Calu3 (cell line): ENCODE measurements at places on chromosomes 5 and 9. TPM values are rescaled to one million over a fixed set of nuclear protein-coding genes. Genes with fewer than 3 reads are reported as not detected.

DRD1 gene
- total RNA-seq = not detected in 2 replicates

SPATA31D4 gene
- total RNA-seq = not detected in 2 replicates

- H3K4me1 ChIP-seq = peaks cover 29% of the 10 kb centered on the region
- no peak overlapping the region for H3K27ac ChIP-seq
- no peak overlapping the region for H3K4me3 ChIP-seq
- DNase-seq = peak; percentile 73
Measured at GRCh38 chr9:129624168-129624759, 1.7 kb upstream of the NTMT1 start.

C1QTNF3 gene
- 1.5 and 2.1 TPM in 2 replicates for total RNA-seq

FYB1 gene
- total RNA-seq = 30.8 and 42.8 TPM in 2 replicates

DNA sequence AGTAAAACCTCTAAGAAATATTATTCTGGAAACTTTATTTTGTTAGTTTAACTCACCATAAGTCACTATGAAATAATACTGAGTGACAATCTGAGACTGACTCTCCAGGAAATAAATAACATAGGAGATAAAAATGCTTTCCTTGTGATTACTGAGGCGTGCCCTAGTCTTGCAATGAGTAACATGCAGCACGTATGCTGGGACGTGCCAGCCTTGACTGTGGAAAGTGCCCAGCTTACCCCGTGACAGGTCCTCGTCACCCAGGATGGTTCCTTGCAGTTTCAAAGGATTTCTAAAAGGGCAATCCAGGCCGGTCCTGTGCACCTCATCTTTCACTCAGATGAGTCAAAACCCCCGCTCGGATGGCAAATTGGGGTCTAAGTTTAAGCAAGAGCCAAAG is 720.8 kb upstream of the ADAMTS16 start:
- no peak for DNase-seq
- no peaks in the 10 kb centered on the region for H3K4me1 ChIP-seq
- H3K27me3 ChIP-seq = no peaks in the 10 kb centered on the region
- H3K36me3 ChIP-seq = no peaks in the 10 kb centered on the region

DDX4 gene
- total RNA-seq = not detected in 2 replicates

DNA sequence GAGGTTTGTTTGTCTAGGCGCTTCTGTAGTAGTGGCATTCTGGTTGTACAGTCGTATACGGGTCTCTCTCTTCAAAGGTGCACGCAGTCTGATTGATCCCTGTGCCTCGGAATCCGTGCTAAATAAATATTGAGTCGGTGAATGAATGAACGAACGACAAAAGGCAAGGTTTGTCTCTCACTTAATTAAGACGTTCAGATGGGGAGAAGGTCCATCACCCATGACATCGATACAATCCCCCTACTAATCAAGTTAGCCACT is 500 bp upstream of the CREBRF start:
- no peak for DNase-seq
- H3K4me1 ChIP-seq = peaks cover 36% of the 10 kb centered on the region
- H3K27ac ChIP-seq = peak overlapping the region; percentile 92
- peak overlapping the region; percentile 98 for H3K4me3 ChIP-seq
- no peaks in the 10 kb centered on the region for H3K27me3 ChIP-seq
- peaks cover 31% of the 10 kb centered on the region for H3K36me3 ChIP-seq

- DNase-seq = no peak
- no peak overlapping the region for H3K4me3 ChIP-seq
- no peaks in the 10 kb centered on the region for H3K36me3 ChIP-seq
- H3K4me1 ChIP-seq = no peaks in the 10 kb centered on the region
Measured at GRCh38 chr9:106587042-106587441, 275.9 kb upstream of the ZNF462 start.

DNA sequence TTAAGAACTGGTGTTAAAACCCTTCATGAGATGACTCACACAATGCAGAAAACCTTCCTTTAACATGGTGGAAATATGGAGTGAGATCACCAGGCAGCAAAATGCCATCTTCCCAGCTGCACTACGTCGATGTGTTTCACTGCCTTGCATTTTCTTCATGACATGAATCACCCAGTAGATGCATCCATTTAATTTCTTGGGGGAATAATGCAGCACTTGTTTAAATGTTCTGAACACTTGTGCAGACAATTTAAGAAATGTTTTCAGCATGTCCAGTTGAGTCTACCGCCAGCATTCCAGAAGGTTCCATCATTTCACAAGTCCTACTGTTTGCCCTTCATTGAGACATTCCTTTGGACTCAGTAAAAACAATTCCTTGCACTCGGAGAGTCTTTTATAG is 81.6 kb downstream of the ADAMTS16 start:
- DNase-seq = no peak
- no peaks in the 10 kb centered on the region for H3K4me1 ChIP-seq
- H3K27ac ChIP-seq = no peak overlapping the region
- H3K27me3 ChIP-seq = no peaks in the 10 kb centered on the region
- H3K4me3 ChIP-seq = no peak overlapping the region

GPRIN1 gene
- total RNA-seq = 11.5 and 12.6 TPM in 2 replicates

GRCh38 chr5:109030360-109031143 is 282.9 kb downstream of the FER start:
- H3K36me3 ChIP-seq = no peaks in the 10 kb centered on the region
- no peak for DNase-seq
- H3K4me3 ChIP-seq = no peak overlapping the region
- H3K27ac ChIP-seq = no peak overlapping the region
- H3K27me3 ChIP-seq = no peaks in the 10 kb centered on the region
- H3K4me1 ChIP-seq = no peaks in the 10 kb centered on the region

- no peaks in the 10 kb centered on the region for H3K36me3 ChIP-seq
- H3K27me3 ChIP-seq = no peaks in the 10 kb centered on the region
- H3K27ac ChIP-seq = no peak overlapping the region
- H3K4me1 ChIP-seq = no peaks in the 10 kb centered on the region
- DNase-seq = no peak
Measured at GRCh38 chr5:3886524-3887451, 291.2 kb downstream of the IRX1 start.

IGFBPL1 gene
- total RNA-seq = 2.0 and 4.6 TPM in 2 replicates

QSOX2 gene
- 18.9 and 20.5 TPM in 2 replicates for total RNA-seq

PCDHGA6 gene
- 0.71 and 0.80 TPM in 2 replicates for total RNA-seq

DNA sequence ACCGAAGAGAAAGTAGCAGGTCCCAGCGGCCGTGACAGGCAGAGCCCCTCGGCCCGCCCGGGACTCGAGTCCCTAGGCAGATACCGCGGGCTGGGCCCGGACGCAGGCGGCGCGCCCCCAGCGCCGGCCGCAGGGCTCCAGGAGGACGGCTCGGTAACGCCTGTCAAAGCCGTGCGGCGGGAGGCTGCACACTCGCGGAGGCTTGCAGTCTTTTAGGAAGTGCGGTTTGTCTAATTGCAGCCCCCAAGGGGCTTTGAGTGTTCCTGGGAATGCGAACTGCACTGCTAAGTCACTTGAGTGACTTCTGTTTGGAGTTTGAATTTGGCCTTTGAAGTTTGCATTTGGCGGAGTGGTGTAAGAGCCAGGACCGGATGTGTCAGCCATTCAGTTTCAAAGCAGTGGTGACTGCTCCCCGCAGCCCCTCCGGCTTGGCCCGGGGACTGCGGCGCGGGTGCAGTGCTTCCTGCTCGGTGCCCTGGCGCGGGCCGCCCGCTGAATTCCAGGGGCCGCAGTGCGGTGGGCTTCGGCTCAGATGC is 1.3 kb downstream of the MAP3K1 start:
- peaks cover 49% of the 10 kb centered on the region for H3K36me3 ChIP-seq
- no peaks in the 10 kb centered on the region for H3K27me3 ChIP-seq
- peak; percentile 42 for DNase-seq
- peaks cover 21% of the 10 kb centered on the region for H3K4me1 ChIP-seq
- H3K4me3 ChIP-seq = peak overlapping the region; percentile 94

- no peak overlapping the region for H3K4me3 ChIP-seq
- H3K36me3 ChIP-seq = no peaks in the 10 kb centered on the region
- H3K27me3 ChIP-seq = peaks cover 45% of the 10 kb centered on the region
Measured at GRCh38 chr9:93826905-93827544, 128.1 kb downstream of the BARX1 start.

GRCh38 chr9:105299190-105299854 is 54.9 kb downstream of the SLC44A1 start:
- H3K27me3 ChIP-seq = no peaks in the 10 kb centered on the region
- no peak overlapping the region for H3K4me3 ChIP-seq
- peaks cover 12% of the 10 kb centered on the region for H3K36me3 ChIP-seq

- no peak for DNase-seq
- H3K4me1 ChIP-seq = no peaks in the 10 kb centered on the region
- H3K36me3 ChIP-seq = no peaks in the 10 kb centered on the region
- H3K4me3 ChIP-seq = no peak overlapping the region
- H3K27me3 ChIP-seq = no peaks in the 10 kb centered on the region
- no peak overlapping the region for H3K27ac ChIP-seq
Measured at GRCh38 chr5:22910523-22910922, 57.4 kb upstream of the CDH12 start.

- no peaks in the 10 kb centered on the region for H3K4me1 ChIP-seq
- H3K27ac ChIP-seq = no peak overlapping the region
- H3K36me3 ChIP-seq = no peaks in the 10 kb centered on the region
- H3K27me3 ChIP-seq = peaks cover 80% of the 10 kb centered on the region
Measured at GRCh38 chr9:89757776-89758528, 153.1 kb downstream of the GADD45G start.

FRMPD1 gene
- not detected in 2 replicates for total RNA-seq

DNA sequence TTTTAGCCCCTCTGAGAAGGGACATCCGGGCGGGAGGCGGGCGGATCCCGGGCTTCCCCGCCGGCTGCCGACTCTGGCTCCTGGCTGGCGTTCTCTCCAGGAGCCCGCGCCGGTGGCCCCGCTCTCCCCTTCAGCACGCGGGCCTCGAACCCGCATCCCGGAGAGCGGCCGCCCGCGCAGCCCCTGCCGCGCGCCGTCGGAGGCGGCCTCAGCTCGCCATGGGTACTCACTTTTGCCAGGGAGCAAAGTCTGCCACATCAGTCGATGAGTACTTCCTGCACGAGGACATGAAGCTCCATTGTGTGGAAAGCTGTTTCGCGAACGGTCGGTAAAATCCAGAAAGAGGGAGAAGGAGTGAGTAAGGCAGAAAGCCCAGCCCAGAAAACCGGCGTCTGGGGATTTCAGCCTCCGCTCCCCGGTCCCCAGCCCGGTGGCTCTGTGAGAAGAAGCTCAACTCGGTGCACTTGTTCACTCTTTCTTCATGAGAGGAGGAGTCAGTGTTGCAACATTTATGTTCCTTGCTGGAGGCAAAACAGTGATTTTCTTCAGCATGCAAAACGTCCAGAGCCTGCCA is at the start of gene PRLR:
Gene PRLR, minus strand, starts transcription at position 450 of the 574 bp plus-strand sequence. CDS start 140,867 bp downstream, outside the sequence.
- H3K27me3 ChIP-seq = peaks cover 64% of the 10 kb centered on the region
- DNase-seq = peak; percentile 26
- H3K4me1 ChIP-seq = peaks cover 10% of the 10 kb centered on the region
- peak within 1 kb of the TSS; percentile 72 for H3K4me3 ChIP-seq
- H3K36me3 ChIP-seq = peaks cover 5% of the 10 kb centered on the region

- DNase-seq = no peak
- peaks cover 13% of the 10 kb centered on the region for H3K27me3 ChIP-seq
- no peaks in the 10 kb centered on the region for H3K36me3 ChIP-seq
- no peak overlapping the region for H3K27ac ChIP-seq
Measured at GRCh38 chr5:108461628-108462367, 79.9 kb upstream of the FBXL17 start.

GRCh38 chr5:43154469-43154868 is 33.8 kb downstream of the ZNF131 start:
- no peaks in the 10 kb centered on the region for H3K27me3 ChIP-seq
- no peaks in the 10 kb centered on the region for H3K4me1 ChIP-seq
- H3K4me3 ChIP-seq = no peak overlapping the region
- peaks cover 4% of the 10 kb centered on the region for H3K36me3 ChIP-seq

DNA sequence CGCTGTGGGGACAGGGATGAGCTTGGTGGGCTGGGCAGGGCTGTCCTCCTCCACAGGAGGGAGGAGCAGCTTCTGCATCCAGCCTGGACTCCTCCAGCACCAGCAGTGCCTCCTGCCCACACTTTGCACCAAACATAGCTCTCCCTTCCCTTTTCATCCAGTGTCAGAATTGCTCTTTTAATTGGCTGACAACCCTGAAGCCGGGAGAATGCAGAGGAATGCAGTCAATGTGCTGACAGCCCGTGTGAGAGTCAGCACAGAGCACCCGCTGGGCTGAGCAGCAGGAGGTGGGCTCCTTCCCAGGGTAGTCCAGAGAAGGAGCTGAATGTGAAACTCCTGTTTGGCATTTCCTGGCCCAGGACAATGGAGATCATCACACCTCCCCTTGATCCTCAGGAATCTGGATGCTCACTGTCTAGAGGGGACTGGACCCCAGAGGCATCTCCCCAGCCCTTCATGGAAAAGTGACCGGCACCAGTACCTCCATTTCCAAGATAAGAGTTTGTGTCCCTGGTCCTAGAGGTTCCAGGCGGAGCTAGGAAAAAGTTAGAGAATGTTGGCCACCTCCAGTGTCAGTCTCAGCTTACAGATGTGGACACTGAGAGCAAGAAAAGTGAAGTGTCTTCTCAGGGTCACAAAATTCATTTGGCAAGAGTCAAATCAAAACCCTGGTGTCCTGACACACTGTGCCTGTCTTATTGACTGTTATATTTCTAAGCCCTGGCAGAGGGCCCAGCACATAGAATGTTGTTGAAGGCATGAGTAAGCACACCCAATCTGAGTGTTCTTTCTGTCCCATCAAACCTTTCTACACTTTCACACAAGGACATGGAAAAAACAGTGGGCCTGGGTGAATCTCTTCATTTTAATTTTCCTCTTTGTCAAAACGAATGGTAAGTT is 202.1 kb downstream of the SNX18 start:
- no peak overlapping the region for H3K4me3 ChIP-seq
- no peak for DNase-seq
- H3K4me1 ChIP-seq = no peaks in the 10 kb centered on the region
- no peak overlapping the region for H3K27ac ChIP-seq
- H3K36me3 ChIP-seq = no peaks in the 10 kb centered on the region
- no peaks in the 10 kb centered on the region for H3K27me3 ChIP-seq

DNA sequence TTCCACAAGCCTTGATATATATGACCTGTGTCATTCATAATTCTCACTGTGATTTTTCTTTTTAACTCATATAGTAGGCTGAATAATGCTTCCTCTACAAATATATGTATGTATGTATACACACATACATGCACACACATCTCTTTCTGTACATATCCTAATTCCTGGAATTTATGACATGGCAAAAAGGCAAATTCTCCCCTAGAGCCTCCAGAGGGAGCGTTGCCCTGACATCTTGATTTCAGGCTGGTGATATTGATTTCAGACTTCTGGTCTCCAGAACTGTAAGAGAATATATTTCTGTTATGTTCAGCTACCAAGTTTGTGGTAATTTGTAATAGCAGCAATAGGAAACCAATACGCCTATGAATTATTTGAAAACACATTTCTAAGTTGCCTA is 166.6 kb upstream of the GAS1 start:
- H3K36me3 ChIP-seq = no peaks in the 10 kb centered on the region
- H3K4me3 ChIP-seq = no peak overlapping the region
- no peaks in the 10 kb centered on the region for H3K4me1 ChIP-seq
- H3K27ac ChIP-seq = no peak overlapping the region
- peaks cover 56% of the 10 kb centered on the region for H3K27me3 ChIP-seq

DIMT1 gene
- total RNA-seq = 34.4 and 41.1 TPM in 2 replicates

DNA sequence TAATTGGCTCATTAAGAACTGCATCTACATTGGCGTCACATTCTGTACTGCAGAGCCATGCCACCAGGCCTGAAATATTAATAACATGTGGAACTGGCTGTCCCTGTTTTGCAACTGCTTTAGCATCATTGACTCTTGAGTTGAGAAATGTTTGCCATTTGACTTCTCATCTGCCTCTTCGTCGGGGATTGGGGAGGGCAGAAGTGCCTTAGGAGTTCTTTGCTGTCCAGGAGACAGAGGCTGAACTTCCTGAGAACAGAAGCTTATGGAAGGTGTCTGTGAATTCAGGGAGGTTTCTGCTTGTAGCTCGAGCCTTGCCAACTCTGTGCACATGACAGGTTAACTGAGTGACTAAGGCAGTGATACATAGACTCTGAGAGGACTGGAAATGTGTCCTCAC is 265.0 kb downstream of the KIF4B start:
- H3K27ac ChIP-seq = no peak overlapping the region
- no peak for DNase-seq
- H3K36me3 ChIP-seq = no peaks in the 10 kb centered on the region

- H3K4me1 ChIP-seq = peaks cover 11% of the 10 kb centered on the region
- H3K27me3 ChIP-seq = peaks cover 17% of the 10 kb centered on the region
- H3K36me3 ChIP-seq = no peaks in the 10 kb centered on the region
Measured at GRCh38 chr5:76535577-76535976, 87.6 kb downstream of the F2RL2 start.
